Stimulated activated CD4-positive, alpha-beta T cell treated with anti-CD3 and anti-CD28 coated beads, Interleukin-15, amount 100 ng/mL, for 24 hours (primary cell): ENCODE measurements at places on chromosomes 3 and 15.

DNA sequence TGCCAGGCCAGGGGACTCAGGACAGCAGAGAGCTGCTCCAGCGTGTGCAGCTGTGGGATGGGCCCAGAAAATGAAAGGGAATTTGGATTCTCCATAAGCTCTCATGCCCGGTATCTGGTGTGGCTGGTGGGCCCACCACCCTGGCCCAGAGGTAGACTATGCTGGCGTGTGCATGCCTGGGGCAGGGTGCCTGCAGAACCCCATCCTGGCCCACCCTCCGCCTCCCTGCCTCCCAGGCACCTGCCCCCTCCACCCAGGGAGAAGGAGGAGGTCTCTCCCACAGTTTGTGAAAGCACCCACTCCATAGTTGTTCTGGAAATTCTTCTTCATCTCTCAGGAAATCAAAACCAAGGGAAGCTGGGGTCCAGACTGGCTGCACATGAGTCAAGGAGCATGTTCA, 112.9 kb downstream of the ADCY5 start:
- DNase-seq: no peak

- DNase-seq: no peak
Observed at GRCh38 chr15:76116138-76116885, 56.5 kb downstream of the TMEM266 start.

DNA sequence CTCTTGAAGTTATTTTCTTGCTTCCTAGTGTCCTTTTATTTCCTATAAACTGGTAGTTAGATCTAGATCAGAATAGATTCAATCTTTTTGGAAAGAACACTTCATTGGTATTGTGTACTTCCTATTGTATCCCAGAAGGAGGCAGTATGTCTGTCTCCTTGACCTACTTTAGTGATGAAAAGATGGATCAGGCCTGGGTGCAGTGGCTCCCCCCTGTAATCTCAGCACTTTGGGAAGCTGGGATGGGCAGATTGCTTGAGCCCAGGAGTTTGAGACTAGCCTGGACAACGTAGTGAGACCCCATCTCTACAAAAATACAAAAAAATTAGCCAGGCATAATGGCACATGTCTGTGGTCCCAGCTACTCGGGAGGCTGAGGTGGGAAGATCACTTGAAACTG, 12.0 kb downstream of the BSN start:
- no peak for DNase-seq

GRCh38 chr3:49406571-49407565, 4.9 kb downstream of the RHOA start:
- no peak for DNase-seq

GRCh38 chr3:126984391-126985131, 1.6 kb downstream of the PLXNA1 start:
- no peak for DNase-seq

GRCh38 chr3:114408736-114409670, 115.2 kb downstream of the TIGIT start:
- DNase-seq: no peak

- no peak for DNase-seq
Observed at GRCh38 chr3:129016720-129017483, 15.8 kb downstream of the EFCC1 start.

DNA sequence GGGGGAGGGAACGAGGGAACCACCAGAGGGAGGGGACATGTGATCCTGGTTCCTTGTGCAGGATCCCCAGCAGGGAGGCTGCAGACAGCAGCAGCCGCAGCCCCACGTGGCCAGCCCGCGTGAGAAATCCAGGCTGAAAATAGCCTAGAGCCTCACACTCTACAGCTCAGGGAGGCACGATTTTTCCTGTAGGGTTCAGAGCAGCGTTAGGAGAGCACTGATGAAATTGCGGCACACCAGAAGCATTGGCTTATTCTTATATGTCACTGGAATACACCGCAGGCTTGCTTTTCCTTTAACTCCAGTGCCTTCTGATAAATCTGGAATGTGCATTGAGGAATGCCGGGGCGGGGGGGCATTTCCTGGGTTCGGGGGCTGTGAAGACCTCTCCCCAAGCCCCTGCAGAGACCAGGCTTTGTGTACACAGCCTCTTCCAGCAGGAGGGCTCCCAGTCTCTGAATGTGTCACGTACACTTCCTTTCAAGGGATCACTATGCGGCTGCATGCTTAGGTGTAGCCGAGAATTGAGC, 193.0 kb downstream of the ATP10A start:
- no peak for DNase-seq

DNA sequence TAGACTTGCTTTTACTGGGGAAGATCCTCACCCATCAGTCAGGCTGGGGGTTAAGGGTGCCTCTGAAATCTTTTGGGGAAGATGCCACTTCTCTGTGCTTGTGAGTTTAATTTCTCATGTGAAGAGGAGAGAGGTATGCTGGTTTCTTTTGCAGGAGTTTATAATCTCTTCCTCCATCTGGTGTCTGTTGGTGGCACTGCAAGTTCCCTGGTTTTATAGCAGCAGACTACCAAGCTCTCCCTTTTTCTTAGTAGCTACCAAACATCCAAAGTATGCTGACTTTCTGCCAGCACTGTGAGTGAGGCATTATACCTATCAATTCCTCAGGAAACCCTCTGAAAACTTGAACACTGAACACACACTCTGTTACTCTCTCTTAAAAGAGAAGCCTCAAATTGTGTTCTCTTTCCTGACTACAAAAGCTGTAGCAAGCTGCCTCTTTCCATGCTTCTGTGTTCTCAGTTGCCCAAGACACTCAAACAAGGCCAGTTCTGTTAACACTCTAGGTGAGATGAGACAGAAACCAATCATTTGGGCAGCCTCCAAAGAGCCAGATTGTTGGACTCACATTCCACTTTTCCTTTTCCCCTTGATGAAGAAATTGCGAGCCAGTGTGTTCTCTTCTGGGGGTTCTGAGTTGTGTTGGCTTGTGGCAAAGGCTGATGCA, 299.5 kb downstream of the GAP43 start:
- no peak for DNase-seq
